ENCODE measurements at places on chromosomes 6 and 20. TPM values are rescaled to one million over a fixed set of nuclear protein-coding genes. Genes with fewer than 3 reads are reported as not detected.

BFSP1 gene
- total RNA-seq: not detected

IL20RA gene
- total RNA-seq: not detected

DZANK1 gene
- 1.3 TPM for total RNA-seq

MYLK4 gene
- not detected for total RNA-seq

GUCA1A gene
- total RNA-seq: 0.21 TPM

RAMACL gene
- total RNA-seq: not detected

VGLL2 gene
- not detected for total RNA-seq

DCDC2 gene
- total RNA-seq: not detected

HLA-DRA gene
- total RNA-seq: 220 TPM

BPIFB4 gene
- not detected for total RNA-seq

ZBTB12 gene
- total RNA-seq: 7.3 TPM

All from ascending aorta (tissue), 2 donors.